ENCODE measurements at places on chromosomes 2 and 18.

GRCh38 chr18:12750076-12750714 is 47.4 kb downstream of the PSMG2 start:
- no peak for DNase-seq

- no peak for DNase-seq
These were observed 181.1 kb upstream of the SMAD2 start for GRCh38 chr18:48111587-48111986.

DNA sequence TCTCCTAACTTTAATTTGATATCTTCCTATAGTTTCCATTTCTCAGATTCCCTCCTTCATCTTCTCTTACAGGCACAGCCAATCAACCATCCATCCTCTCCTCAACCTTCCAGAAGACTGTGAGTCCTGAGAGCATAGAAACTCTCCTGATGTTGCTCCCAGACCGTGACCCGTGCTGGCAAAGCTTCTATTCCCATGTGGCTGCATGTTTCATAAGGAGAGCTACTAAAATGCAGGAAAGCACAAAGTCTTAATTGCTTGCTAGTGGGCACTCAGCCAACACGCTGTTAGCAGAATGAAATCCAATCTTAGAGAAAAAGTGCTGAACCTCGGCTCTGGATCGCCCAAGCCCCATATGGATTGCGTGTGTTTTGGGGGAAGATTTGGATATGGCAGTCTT is 1244.7 kb upstream of the ZEB2 start:
- no peak for DNase-seq

DNA sequence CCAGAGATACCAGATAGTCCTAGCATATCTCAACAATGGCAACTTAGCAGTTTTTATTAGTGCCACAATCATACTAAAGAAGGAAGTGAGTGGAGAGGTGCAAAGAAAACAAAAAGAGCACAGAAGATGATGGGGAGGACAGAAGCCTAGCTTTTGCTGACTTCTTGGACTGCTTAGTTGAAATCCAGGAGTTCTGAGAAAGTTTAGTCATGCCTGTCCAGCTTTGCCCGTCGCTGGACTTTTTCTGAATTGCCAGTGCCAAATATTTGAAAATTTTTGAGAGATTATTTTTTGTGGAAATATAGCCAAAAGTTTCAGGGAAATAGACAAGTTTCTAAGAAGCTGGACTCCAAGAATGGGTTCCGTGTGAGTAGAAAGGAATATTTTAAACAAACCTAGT is 558.7 kb upstream of the TNP1 start:
- no peak for DNase-seq

GRCh38 chr2:161761160-161761559 is 136.9 kb downstream of the SLC4A10 start:
- DNase-seq = no peak

DNA sequence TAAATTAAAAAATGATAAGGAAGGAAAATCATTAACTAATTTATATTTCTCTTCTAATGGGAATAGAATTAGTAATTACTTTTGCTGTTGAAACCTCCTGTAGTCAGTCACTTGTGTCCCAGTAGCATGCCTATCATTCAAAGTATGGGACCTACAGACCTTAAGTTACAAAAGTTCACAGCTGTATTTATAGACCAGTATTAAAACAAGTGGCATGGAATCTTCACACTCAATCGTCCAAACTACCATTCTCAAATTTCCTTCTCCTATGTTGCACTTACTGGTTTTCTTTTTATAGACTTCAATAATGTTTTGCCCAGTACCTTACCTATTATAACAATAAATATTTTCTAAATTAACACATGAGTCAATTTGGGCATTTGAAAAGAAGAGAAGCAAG is 639.9 kb downstream of the ERBB4 start:
- DNase-seq = no peak

GRCh38 chr18:42268186-42268725 is 313.2 kb downstream of the PIK3C3 start:
- no peak for DNase-seq

- DNase-seq = no peak
These were observed 96.3 kb upstream of the STON1 start for GRCh38 chr2:48433682-48434081.

GRCh38 chr2:18750672-18751554 is 161.5 kb upstream of the NT5C1B start:
- no peak for DNase-seq

DNA sequence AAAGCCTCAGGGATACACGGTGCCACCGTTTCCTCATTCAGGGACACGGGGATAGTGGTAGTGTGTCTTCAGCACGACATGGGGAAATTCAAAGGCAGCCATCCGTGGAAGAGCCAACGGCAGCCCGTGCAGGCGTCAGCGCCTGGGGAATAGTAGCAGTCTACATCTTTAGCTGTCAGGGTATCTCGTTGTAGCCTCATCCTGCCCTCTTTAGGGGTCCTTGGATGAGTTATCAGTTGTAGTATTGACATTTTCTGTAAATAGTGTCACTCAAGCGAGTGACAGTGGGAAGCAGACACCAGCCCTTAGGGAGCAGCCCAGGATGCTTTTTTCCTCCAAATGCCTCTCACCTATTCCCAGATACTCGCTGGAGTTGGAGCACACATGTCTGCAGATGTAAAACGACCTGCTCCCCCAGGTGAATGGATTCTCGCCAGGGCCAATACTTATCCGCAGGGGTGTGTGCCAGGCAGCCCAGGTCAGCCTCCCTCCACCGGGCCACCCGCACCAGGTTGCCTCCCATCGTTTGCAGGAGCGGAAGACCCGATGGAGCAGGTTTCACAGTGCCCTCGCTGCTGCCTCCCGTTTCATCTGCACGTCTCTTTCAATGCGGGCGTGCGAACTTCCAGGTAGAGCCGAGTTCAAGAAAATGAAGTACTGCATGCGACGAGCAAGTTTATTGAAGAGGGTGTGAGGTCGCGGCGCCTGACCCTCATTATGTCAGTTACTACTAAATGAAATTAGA is 41.0 kb downstream of the AGAP1 start:
- no peak for DNase-seq

DNA sequence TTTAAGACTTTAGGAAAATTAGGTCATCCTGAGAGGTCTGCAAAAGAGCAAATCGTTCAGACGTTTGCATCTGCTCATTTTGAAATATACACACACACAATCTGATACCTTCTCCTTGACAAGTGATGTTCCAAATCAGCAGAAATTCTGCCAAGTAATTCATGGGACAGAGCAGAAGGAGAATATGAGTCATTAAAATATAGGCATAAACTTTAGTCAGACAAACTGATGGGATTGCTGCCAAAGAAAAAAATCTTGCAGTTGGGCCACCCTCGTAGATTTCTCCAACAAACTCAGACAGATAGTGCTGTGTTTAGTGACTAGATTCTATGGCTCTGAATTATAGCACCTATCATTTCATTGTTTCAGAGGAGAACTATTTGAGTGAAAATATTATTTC is 336.3 kb downstream of the NYAP2 start:
- DNase-seq = peak; percentile 79

Data from GM04504 (cell line).